ENCODE measurements at places on chromosomes 2 and 18.

GRCh38 chr2:6958616-6959235 lies 41.5 kb downstream of the RNF144A start:
- DNase-seq, result no peak

DNA sequence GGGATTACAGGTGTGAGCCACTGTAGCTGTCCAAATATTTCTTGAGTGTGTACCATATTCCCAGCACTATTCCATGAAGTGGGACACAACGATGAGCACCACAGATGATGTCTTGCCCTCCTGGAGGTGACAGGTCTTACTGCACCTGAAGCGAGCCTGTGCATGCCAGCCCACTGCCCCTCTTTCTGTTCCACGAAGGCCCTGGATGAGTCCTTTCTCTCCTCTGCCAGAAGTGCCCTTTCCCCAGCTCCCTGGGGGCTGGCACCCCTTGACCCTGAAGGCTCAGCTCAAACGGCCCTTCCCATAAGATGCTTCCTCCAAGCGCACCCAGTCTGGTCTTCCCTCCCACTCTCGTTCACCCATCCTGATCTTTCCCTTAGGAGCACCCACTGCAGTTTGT lies 5.5 kb downstream of the ATP6V1B1 start:
- no peak for DNase-seq

GRCh38 chr2:220181165-220181564 lies 553.7 kb downstream of the SLC4A3 start:
- no peak for DNase-seq

GRCh38 chr2:69221512-69221911 lies 165.5 kb downstream of the GFPT1 start:
- DNase-seq, result peak; percentile 35

DNA sequence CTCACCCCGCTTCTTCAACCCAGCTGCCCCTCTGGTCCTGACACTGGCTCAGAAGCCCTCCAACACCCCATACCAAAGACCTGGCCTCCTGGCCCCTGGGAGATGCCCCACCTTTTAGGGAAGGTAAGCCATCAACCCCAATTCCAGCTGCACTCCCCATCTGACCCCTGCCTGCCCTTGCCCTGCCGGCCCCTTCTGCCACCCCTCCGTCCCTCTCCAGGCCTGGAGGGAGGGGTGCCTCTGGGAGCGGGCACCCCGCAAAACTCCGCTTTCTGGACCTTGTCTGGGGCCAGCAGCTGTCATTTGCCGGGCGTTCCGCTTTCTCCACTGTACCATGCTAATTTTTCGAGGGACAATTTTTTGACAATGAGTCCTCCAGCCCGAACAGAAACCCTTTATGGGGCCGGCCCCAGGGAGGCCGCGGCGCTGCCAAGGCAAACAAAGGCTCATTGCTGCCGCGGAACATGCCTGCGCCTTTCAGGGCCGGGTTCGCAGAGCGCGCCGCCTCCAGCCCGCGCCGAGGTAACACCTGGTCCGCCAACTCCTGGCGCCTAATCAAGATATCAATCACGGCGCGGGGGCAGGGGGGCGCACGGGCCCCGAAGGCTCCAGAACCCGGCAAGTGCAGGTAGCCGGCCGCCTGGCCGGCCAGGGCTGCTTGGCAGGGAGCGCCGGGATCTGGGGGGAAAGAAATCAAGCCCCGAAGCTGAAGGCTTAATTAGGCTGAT lies 96.0 kb downstream of the INHBB start:
- DNase-seq, result peak; percentile 20

DNA sequence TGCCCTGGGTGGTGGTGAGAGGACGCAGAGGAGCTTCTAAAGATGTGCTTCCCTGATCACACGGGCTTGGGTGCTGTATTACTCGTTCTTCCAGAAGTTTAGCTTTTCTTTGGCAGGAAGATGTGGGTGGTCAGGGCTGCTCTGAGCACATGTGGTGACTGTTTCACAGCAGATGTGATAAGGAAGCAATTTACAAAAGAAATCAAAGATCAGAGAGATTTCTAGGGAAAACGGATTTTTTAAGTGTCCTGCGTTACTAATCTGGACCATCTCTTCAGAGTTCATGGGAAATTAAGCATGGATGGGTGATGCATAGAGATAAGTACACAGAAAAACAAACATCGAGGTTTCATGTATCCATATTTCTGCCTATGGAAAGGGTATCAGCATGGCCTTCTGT lies 99.4 kb downstream of the WDSUB1 start:
- peak; percentile 17 for DNase-seq

GRCh38 chr2:134718817-134719814 lies at the start of gene TMEM163:
Gene TMEM163, minus strand, starts transcription at chr2:134719000.
- DNase-seq, result no peak

GRCh38 chr2:240235811-240236210 lies 95.4 kb upstream of the OTOS start:
- no peak for DNase-seq

DNA sequence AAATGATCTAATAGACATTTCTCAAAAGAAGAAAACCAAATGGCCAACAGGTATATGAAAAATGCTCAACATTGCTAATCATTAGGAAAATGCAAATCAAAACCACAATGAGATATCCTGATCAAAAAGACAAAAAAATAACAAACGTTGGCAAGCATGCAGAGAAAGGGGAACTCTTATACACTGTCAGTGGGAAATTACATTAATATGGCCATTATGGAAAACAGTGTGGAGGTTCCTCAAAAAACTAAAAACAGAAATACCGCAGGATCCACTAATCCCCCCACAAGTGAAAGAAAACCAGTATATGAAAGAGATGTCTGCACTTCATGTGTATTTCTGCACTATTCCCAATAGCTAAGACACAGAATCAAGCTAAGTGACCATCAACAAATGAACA lies 57.7 kb upstream of the CTIF start:
- DNase-seq, result no peak

GRCh38 chr2:60899892-60900249 lies 18.5 kb downstream of the REL start:
- DNase-seq, result no peak

- DNase-seq, result no peak
Measured at GRCh38 chr2:133838642-133839365, 270.5 kb upstream of the NCKAP5 start.

DNA sequence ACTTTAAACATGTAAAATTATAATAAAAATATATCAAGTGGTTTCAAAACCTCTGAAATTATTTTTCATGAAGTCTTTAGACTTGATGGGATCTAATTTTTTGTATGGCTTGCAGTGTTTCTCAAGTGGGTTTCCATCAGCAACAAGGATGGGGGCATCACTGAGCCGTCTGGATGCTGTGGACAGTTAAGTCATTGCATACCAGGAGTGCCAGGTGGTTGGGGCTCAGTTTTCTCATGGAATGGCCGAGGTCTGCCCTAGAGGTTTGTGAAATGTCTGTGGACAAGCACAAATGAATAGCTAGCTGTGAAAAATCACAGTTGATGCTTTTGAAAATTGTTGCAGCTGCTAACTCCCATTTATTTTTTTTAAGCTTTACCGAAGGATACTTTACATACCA lies 1.7 kb downstream of the PRELID3A start:
- DNase-seq, result peak; percentile 66

DNA sequence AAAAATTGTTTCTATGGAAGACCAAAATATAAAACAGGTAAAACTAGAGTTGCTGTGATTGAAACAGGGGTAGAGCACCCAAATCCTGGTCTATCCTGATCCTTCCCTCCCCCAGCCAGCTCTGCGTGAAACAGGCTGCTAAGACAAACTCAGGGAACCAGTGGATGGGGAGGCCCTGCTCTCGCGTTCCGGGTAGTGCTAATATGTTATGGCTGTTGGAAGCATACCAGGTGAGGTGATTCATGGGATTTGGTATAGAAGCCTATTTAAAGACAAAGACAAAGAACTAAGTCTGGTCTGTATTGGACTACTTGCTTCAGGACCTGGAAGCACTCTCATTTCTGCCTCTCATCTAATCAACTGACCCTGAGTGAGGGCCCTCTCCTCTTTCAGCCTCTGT lies 63.0 kb upstream of the CCBE1 start:
- no peak for DNase-seq

DNA sequence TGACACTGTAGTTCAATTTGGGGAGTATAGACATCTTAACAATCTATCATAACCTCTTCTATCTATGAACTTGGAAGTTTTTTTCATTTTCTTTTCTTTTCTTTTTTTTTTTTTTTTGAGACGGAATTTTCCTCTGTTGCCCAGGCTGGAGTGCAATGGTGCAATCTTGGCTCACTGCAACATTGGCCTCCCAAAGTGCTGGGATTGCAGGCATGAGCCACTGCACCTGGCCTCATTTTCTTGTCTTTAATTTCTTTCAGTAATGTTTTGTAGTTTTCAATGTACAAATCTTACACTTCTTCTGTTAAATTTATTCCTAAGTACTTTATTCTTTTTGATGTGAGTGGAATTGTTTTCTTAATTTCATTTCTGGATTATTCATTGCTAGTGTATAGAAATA lies 14.6 kb downstream of the ASAP2 start:
- DNase-seq, result no peak

GRCh38 chr2:146615778-146616177 lies 1229.1 kb upstream of the ACVR2A start:
- no peak for DNase-seq

- DNase-seq, result no peak
Measured at GRCh38 chr2:152473151-152473857, 138.3 kb downstream of the FMNL2 start.

DNA sequence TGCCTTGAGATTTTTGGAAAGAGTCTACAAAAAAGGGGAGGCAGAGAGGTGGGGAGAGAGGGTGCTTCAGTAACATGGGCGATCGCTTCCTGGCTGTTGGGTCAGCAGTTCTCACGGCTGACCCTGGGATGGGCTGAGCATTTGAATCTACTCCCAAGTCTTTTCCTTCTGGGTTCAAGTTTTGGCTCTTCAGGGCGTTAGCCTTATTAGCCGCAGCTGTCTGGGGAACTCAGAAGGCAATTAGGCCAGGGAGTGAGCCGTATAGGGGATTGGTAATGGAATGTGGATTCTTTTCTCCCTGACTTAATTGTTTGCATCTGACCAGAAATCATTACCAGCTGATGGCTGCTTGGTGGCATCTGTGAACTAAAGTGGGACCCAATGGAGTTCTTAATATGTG lies 250.5 kb upstream of the SKOR2 start:
- peak; percentile 8 for DNase-seq

DNA sequence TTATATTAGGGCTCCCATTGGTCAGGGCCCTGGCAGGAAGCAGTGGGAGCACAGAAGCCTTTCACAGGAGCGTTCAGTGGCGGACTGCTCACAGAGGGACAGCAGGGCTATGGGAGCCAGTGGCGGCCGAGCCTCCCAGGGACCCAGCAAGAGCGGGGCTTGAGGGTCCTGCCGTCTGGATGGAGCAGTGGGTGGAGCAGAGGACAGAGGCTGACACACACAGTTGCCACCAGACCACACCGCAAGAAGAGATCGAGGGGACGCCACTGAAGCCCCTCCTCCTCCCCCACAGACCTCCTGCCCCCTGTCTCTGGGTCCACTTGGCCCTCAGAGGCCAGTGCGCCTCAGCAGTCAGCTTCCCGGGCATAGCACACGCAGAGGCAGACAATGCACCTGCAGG lies 39.3 kb downstream of the SALL3 start:
- no peak for DNase-seq

DNA sequence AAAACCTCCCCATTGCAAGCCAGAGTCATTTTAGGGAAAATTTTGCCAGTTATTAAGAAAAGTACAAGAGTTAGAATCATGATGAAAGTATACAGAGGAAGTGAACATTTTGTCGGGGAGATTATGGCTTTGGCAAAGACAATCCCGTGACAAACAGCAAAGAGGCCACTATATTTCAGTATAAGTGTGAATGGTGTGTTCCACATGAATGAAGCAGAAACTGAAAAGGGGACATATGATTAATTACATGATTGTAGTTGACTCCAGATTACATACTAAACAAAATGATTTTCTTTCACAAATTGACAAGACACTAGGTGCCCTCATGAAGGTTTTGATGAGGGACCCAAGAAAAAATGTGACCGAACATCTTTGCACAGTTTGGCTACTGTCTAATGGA lies 42.0 kb downstream of the SP140 start:
- no peak for DNase-seq

DNA sequence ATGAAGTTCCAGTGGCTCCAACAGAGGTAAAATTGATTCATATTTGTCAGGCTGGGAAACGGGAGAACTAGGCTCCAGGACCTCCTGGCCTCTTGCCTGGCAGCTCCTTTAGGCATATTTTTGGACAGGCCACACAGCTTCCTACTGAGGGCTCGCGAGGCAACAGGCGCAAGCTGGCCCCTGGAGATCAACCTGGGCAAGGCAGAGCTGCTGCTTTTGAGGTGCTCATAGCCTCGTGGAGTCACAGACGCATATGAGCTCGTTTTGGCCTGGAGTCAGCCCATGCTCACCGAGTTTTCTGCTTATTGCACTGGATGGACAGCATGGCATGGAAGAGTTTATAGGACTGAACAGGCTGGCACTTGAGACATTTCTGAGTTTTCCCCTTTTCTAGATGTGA lies 97.7 kb downstream of the CAPN13 start:
- no peak for DNase-seq

- DNase-seq, result no peak
Measured at GRCh38 chr18:58501066-58501896, 127.6 kb downstream of the ALPK2 start.

DNA sequence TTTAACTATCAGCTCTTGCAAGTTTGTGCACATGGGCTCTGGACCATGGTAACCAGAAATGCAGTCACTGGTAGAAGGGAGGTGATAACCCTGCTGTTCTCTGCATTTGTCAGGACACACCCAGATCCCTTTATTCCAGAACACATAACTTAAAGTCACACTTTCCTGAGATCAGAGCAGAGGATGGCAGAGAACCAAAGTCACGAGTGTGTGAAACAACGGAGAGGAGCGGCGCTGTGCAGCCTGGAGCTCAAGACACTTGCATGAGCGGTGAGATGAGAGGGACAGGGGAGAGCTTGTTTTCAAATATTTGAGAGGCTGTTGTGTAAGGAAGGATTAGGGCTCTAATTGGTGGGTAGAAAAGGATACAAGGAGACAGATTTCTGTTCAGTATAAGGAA lies 43.3 kb upstream of the AAK1 start:
- DNase-seq, result no peak

DNA sequence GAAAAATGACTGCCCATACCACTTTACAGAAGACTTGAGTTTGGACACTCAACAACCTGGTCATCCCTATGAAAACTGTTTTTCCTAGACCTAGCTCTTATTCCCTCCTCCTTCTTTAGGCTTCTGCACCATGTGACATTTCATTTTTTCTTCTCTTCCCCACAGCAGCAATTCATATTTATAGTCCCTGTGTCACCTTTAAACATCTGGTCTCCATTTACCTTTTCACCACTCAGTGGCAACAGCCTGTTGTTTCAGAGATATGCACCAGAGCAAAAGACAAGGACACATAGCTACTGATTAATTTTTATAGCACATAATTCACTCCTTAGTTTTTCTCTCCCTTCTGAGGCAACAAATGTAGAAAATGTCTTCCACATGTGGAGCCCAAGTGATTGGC lies 118.7 kb downstream of the RIT2 start:
- no peak for DNase-seq
